Caki2 (cell line): ENCODE measurements at places on chromosomes 11 and 22.
A peak's percentile ranks its signal among the peaks of the same experiment; 100 is the strongest.

DNA sequence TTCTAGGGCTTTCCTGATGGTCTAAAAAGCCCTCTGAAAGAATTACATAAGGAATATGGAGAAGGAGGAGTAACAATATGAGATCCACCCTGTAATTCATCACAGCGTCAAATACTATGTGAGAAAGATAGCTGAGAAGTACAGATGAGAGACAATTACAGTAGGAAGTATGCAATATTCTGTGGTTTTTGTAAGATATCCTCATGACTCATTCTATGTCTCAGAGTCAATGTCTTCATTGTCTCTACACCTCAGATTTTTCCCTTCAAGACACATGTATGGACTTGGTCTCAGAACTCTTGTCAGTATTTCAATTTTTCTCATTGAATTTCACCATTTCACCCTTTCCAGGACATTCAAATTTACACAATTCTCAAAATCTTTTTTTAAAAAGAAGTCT is 343.3 kb upstream of the CTSC start:
- DNase-seq, result no peak

DNA sequence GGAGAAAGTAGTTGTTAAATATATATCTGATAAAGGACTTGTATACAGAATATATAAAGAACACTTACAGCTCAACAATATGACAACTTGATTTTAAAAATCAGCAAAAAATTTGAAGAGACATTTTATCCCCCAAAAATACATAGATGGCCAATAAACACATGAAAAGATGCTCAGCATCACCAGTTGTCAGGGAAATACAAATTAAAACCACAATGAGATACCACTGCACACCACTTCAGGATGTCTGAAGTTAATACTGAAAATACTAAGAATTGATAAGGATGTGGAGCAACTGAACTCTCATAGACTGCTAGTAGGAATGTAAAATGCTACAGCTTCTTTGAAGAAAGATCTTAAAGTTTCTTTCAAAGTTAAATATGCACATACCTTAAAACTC is 49.2 kb downstream of the KREMEN1 start:
- DNase-seq, result no peak

DNA sequence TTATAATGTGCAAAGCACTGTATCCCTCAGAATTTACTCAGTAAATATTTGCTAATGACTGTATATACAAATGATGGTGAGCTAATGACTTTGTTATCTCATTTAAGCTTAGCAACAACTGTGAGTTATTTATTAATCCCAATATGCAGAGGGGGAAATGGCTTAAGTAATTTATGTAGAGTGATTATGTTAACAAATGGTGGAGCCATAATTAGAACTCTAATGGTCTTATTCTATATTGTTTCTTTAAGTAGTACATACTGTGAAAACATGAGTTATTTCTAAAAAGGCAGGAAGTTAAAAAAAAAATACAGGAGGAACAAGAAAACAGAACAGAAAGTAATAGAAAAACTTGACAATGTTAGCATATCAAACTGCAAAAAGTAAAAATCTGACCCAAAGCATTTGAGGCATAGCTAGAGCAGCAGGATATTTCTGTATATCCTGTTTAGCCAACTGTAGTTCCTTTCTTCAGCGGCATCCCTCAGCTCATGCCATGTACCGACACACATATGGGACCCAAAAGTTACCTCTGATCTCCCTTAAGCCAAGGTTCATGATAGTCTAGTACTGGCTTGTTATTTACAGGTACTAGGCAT is 94.2 kb downstream of the FCHSD2 start:
- no peak for DNase-seq

GRCh38 chr11:11335043-11335442 is 18.0 kb downstream of the CSNK2A3 start:
- DNase-seq, result no peak

DNA sequence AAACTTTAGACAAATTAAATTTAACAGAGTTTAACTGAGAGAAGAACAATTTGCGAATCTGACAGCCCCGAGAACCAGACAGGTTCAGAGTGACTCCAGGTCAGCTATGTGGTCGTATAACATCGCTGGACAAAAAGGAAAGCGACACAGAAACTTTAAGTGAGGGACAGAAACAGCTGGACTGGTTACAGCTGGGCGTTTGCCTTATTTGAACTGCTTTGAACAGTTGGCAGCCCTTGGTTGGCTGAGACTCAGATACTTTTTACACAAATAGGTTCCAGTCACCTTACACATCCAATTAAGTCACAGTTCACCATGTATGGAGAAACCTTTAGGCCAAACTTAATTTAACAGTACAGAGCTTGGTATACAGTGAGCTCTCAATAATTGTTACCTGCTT is 436.9 kb downstream of the GUCY1A2 start:
- DNase-seq, result no peak

DNA sequence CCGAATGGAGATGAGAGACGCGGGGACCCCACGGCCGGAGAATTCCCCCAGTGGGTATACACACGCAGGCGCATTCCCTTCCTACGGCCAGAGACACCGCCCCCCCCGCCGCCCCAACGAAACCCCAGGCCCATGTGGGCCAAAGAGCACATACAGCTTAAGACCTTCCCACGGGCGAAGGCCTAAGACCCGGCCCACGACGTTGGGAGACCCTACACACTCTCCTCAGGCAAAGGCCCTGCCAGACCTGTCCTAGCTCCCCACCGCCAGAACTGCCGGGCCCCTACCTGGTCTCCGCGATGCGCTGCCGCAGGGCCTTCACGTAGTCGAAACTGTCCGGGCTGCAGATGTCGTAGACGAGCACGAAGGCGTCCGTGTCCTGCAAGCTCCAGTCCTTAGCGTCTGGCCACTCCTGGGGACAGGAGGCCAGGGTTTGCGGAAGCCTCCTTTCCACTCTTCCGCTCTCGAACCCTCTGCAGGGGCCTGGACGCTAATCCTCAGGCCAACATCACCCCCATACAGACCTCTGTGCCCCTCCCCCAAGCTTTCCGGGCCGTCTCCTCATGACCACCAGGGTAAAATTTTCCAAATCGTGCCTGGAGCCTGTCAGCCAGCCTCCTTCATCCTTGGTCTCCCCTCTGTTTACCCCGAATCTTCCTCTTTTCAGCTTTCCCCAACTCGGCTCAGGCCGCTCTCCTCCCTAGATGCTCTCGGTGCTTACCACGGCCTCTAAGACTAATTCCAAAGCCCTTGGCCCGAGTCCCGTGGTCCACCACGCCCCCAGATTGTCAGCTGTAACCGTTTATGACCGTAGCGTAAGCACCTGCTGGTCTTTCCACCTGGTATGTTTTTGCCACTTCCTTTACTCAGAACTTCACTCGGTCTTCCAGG is 1.7 kb downstream of the RASL10A start:
- DNase-seq, result no peak

GRCh38 chr11:131896978-131897615 is 526.7 kb downstream of the NTM start:
- DNase-seq, result no peak

- no peak for DNase-seq
Observed at GRCh38 chr22:48945621-48946458, 881.8 kb downstream of the BRD1 start.

- DNase-seq, result no peak
Observed at GRCh38 chr11:65236194-65237059, 25.3 kb upstream of the POLA2 start.

GRCh38 chr11:12799334-12799835 is 125.2 kb downstream of the TEAD1 start:
- no peak for DNase-seq

DNA sequence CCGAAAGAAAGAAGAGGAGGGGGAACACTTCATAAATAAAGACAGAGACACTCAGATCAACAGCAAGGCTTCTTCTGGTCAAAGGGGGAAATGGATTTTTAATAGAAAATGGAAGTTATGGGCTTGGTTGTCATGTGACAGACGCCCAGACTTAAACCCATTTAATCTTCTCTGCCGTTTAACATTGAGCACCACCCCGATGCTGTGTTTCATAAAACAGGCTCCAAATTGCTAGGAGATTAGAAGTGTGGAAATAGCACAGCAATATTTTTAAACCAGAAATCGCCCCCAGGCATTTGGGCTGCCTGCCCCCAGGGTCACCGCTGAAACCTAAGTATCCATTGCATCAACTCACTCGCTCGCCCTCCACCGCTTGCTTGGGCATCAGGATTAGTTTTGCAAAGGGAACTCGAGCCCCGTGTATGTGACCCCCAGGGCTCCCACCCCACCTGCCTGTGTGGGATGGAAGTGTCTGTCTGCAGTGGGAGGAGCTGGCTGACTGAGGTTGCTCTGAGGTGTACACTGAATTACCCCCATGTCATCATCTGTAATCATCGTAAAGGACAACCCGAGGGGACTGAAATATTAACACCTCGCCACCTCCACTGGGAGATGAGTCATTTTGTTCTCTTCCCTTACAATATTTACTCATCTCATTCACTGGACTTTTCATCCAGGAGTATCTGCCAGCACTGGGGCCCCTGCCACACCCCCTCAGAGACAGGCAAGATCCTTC is 10.7 kb downstream of the DSCAML1 start:
- DNase-seq, result peak; percentile 50
